ENCODE measurements at places on chromosomes 7 and 10.

- no peak for DNase-seq
Observed at GRCh38 chr7:134589491-134589941, 40.6 kb downstream of the AKR1B15 start.

GRCh38 chr10:6748981-6749635 is 169.0 kb upstream of the PRKCQ start:
- DNase-seq: peak; percentile 87

DNA sequence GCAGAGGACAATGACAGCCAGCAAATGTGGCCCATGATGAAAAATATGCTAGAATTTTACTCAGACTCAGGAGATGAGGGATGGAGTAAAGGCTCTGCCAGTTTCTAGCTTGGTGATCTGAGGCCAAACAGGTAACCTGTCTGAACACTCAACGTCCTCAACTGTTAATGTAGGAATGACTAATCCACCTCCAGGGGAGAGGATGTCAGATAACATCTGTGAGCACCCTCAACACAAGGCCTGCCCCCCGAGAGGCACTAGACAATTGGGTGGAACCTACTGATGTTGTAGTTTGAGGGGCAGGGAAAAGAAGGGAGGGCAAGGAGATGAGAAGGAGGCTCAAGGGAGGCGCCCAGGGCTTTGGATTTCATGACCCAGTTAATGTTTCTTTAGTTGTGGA is 445.1 kb downstream of the PLXNA4 start:
- DNase-seq: no peak

GRCh38 chr10:86671985-86672710 is 3.8 kb downstream of the LDB3 start:
- no peak for DNase-seq

- DNase-seq: no peak
Observed at GRCh38 chr10:52623761-52624160, 148.8 kb downstream of the MBL2 start.

DNA sequence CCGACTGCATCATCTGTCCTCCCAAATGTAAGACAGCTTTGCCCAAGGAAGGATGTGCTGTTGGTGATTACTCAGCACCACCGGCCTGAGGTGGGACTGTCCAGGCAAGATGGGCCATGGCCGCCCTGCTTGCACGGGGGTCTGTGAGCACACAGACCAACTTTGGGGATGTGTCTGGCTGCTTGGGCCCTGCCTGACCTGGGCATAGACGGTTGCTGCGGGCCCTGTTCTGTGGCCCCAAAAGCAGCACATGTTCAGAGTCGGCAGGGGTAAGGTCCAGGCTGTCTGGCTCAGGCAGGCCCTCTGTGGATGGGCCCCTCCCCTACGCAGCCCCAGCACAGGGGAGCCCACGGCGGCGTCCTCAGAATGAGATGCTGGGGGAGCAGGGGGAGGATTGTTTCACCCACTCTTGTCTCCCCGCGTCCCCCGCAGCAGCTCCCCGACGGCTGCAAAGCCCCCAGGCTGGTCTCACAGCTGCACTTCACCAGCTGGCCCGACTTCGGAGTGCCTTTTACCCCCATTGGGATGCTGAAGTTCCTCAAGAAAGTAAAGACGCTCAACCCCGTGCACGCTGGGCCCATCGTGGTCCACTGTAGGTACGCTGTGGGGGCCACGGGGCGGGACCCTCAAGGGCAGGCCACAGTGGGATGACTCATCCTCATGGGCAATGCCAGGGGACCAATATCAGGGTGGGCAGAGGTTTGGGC is 58.4 kb downstream of the MKI67 start:
- no peak for DNase-seq

DNA sequence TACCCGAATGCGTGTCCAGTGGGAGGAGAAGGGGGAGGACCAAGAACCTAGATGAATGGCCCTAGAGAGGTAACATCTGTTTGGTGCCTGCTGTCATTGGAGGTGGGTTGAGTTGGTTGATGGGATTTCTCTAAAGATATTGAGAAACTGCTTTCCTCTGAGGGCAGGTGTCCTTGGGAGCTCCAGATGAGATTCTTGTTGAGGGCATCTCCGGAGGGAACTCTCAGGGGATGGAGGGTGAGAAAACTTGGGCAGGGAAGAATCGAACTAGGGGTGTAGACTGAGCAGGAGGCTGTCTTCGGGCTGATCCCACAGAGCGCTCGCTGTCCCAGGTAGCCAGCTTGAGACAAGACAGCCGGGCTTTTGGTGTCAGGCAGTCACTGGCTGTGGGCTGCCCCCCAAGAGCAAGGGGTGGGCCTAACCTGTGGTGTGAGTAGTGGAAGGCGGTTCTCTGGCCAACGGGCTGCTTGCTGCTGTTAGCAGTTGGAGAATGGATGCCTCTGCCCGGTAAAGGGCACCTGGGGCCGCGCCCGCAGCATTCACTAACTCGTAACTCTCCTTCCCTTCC is 3.7 kb downstream of the IRF5 start:
- DNase-seq: no peak

DNA sequence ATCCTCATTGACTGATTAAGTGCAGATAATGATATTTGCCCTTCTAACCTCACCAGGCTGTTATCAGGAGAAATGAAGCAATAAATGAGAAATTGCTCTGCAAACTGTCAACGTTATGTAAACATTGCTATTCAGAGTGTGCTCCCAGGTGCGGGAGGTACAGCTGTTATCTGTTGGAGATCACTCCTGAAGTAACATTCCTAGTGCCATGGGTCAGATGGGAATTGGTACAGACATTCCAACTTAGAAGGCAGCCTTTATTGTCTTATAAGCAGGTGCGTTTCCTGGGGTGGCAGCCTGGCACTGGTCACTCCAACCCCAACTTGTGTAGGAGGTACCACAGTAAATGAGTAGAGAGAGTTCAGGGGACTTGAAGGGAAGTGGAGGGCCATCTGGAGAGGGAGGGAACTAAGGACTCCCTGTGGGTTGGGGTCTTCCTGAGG is 36.8 kb downstream of the HK1 start:
- DNase-seq: no peak

DNA sequence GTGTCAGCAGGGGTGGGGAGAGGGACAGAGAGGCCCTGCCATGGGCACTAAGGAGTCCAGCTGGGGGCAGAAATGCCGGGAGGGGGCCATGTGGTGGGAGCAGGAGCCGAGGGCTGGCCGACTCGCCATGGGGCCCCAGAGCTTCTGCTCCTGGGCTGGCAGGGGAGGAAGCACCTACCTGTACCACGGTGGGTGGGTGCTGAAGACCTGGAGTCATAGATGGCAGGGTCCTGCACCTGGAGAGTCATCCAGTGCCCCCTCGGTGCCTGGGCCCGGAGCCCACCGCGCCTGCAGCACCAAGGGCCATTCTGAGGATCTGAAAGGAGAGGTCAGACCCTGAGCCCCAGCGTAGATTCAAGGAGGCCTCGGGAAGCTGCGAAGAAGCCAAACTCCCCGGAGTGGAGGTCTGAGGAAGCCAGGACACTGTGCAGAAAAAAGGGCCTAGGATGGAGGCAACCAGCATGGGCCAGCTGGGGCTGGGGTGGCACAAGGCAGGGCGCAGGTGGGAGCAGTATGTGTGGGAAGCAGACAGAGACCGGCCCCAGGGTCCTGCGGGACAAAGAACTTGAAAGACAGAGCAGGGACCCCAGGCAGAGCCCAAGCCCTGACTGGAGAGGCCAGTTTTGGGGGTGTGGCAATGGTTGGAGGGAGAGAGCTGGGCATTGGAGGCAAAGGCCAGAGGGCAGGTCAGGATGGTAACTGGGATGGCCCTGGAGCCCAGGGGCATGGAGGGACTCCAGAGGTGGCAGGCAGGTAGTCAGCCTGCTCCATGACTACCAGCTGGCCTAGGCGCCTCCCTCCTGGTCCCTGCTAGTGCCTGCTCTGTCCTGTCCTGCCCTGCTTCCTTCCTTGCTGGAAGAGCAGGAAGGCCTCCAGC is 26.7 kb upstream of the SMARCD3 start:
- DNase-seq: no peak

DNA sequence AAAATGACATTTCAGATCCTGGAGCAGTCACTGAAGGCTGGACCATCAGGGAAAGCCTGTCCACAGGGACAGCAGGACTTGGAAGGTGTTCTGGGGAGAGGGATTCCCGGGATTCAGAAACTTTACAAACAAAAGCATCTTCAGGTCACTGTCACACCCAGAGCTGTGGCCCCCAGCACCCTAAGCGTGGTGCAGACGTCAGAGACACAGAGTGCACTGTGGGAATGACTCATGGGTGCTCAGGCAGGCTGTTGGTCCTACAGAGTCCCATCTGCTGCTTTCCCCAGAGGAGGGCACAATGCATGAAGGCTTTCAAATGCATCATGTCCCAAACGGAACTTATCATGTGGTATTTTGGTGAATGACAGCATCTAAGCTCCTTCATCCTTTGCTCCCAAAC is 13.1 kb upstream of the LRMDA start:
- no peak for DNase-seq

DNA sequence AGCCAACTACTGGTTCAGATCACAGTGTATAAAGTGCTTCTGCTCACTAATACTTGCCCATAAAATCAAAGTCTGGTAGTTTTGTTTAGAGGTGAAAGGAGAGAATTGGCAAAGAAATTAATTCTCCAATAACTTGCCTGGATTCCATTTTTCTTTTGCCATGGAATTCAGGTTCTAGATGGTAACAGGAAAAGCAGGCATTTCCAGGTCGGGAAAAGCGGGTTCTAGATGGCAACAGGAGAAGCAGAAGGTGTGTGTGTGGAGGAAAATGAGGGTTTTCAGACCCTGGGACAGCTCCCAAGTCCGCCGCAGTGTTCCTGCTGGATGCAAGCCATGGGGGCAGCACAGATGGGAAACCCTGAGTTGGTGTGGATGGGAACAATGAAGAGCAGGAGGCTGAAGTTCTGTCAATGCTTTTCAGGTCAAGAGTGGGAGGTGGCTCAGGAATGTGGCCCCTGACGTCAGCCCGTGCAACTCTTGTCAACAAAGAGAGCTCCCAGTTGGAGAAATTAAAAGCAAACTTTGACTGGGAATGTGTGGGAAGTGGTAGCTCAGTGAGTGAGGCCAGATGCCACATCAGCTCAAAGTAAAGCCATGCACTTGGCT is 696.7 kb downstream of the LRMDA start:
- no peak for DNase-seq

Data from HCEC 1CT (cell line).